ENCODE measurements at places on chromosomes 7 and 10.
A peak's percentile ranks its signal among the peaks of the same experiment; 100 is the strongest.

- ATAC-seq = peak; percentile 31
Measured at GRCh38 chr7:157477550-157478212, 140.9 kb downstream of the DNAJB6 start.

GRCh38 chr7:2640846-2641316 lies 9.1 kb downstream of the TTYH3 start:
- ATAC-seq = peak; percentile 26

GRCh38 chr7:148790850-148791249 lies 92.1 kb downstream of the CUL1 start:
- ATAC-seq = no peak

- no peak for ATAC-seq
Measured at GRCh38 chr10:121597504-121598262, 561 bp downstream of the FGFR2 start.

GRCh38 chr10:96473866-96474265 lies 39.9 kb downstream of the TLL2 start:
- ATAC-seq = no peak

DNA sequence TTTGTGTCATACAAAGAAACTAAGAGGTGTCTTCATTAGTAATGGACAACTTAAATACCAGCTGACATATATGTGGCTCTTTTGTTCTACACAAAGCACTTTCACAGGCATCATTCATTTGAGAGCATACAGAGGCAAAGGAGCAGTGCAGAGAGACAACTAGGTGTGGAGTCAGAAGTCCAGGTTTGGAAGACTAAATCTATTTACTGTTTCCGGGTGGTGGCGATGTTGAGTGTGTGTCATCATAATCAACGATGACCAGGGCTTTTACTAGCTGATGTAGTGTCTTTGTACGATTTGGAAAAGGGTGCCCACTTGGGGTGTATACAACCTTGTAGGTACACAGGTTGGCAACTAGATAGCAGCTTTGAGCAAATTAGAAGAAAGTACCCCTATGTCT lies 195.5 kb upstream of the CCDC6 start:
- no peak for ATAC-seq

DNA sequence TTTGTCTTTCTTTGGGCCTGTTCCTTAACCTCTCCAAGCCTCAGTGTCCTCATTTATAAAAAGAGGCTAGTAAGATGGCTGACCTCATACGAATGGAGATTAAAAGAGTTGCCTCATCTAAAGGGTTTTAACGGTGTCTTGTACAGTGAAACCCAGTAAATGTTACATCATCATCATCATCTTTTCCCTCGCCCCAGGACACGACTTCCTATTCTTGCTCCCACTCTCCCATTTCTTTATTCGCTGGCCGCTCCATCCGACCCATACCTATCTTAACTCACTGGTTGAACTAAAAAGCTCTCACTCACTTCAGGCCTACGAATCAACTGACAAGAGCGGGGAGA lies 554 bp downstream of the FRA10AC1 start:
- ATAC-seq = peak; percentile 41

GRCh38 chr10:130580975-130581374 lies 444.8 kb downstream of the GLRX3 start:
- no peak for ATAC-seq

DNA sequence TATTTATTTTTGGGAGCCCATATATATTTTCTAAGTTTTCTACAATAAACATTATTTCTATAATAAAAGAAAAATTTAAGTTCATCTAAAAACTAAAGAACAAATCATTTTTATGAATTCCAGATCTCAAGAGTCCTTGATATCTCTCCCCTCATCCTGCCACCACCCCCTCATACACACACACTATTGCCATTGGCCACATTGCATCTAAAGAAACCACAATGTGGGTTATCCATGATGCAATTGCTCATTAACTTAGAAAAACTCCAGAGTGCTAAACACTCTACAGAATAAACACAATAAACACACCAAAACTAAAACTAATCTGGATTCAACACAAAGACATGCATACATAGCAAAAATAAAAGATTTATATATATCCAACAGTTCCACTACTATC lies 37.8 kb downstream of the FAM13C start:
- ATAC-seq = no peak

DNA sequence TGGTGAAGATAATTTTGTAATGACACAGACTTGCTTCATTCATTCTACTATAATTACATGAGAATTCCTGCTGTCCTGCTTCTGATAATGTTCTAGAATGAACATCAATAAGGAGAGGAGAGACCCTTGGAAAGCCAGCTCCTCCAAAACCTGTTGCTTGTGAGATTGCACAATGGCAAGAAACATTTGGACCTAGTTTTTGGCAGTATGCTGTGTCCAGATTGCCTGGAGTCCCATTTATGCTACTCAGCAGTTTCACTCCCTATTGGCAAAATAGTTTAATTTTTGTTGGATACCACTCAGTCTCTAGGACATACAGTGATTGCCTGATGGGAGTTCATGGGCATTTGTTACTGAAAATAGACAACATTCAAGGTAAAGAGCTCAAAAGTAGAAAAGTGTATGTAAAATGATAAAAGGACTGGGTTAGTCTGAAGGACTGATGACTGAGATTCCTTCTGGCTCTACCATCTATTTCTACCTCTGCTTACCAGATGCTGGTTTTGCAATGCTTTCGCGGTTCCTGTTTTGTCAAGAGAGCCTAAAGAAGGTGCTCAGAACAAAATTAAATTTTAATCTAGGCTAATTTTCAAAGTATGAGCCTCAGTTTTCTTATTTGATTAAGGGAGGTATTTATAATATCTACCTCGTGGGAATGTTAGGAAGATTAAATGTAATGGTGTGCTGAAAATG lies 8.0 kb upstream of the ACTR3B start:
- ATAC-seq = no peak

GRCh38 chr10:21369697-21370096 lies 155.8 kb downstream of the SKIDA1 start:
- peak; percentile 4 for ATAC-seq

Data from SK-N-SH treated with all-trans-retinoic acid at 6 μM for 48 hours (cell line).